ENCODE measurements at places on chromosomes 11 and 22.

GRCh38 chr11:121535129-121535796 lies 82.5 kb upstream of the SORL1-AS1 start:
- DNase-seq, result no peak

GRCh38 chr22:27226666-27227065 lies 569.3 kb downstream of the MIAT start:
- DNase-seq, result no peak

- DNase-seq, result no peak
Observed at GRCh38 chr22:39655831-39656230, 85.3 kb downstream of the CACNA1I start.

- DNase-seq, result no peak
Observed at GRCh38 chr22:45617948-45618347, 53.7 kb upstream of the ATXN10 start.

GRCh38 chr11:93604008-93604660 lies 57.3 kb upstream of the CEP295 start:
- DNase-seq, result no peak

DNA sequence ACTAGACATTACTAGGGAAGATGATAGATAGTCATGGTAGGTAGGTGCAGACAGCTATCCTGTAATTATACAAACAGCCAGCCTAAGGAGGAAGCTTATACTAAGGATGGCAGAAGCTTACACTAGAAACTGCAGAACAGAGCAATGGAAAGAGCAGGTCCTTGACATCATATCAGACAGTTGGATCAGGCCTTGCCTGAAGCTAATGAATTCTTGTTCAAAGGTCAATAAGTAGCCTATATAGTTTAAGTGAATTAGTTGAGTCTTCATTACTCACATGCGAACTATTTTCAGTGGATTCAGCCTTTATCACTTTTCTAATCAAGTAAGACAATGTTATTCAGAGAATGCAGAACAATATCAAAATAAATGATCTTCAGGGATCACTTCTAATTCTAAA lies 22.3 kb upstream of the GRK3 start:
- no peak for DNase-seq

DNA sequence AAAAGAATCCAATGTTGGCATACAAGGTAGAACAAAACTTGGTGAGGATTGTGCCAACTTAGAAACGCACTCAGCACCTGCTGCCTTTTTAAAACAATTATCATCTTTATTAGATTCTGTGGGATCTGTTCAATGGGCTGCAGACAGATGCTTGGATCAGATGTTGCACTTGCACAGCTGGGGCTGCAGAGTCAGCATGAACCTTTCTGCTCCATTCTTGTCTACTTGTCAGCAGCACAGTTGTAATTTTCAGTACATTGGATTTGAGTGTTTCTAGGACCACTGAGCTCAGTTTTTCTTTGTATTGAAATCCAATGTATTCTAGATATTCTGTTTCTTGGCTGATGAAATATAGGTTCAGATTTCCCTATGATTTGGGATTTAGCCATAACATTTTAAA lies 164.5 kb downstream of the LUZP2 start:
- no peak for DNase-seq

DNA sequence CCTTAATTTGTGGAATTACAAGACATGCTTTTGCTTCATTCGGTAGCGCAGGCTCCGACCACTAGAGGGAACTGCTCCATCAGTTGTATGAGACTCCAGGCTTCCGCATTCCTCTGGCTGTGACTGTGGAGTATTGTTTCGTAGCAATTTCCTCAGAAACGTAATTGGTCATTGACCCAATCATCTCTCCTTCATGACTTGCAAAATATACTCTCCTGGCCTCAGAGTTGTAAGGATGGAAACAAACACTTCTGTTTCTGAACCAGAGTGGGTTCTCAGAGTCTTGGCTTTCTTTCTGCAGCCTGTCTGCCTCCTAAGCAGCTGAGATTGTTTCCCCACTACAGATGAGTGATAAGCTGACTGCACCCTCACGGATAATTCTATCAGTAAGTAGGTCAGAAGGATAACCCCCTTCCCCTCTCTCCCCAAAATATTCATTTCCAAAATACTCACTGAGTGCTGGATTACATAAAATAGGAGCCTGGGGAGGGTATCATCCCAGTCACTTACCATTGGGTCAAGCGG lies 146.8 kb upstream of the ZC3H12C start:
- DNase-seq, result peak; percentile 59

GRCh38 chr11:113896156-113896879 lies 8.3 kb upstream of the HTR3B start:
- no peak for DNase-seq

GRCh38 chr11:69232821-69233743 lies 60.9 kb upstream of the MYEOV start:
- no peak for DNase-seq

GRCh38 chr11:85076535-85077330 lies 550.4 kb downstream of the DLG2 start:
- no peak for DNase-seq

DNA sequence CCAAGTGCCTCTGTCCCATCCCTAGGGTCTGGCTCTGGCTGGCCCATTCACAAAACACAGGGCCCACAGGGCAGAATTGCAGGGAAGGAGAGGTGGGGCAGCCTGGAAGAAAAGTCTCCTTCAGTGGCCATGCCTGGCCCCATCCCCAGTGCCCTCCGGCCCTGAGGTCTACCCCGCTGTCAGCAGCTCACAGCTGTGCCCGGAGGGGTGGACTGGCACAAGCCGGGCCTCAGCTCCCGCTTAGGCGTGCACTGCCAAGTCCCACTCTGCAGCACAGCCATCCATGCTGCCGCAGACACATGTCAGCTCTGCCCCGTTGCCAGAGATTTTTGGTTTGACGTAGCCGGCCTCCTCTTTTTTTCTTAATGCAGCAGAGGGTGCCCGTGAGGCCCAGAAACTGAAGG lies 3.9 kb upstream of the SCN2B start:
- DNase-seq, result no peak

DNA sequence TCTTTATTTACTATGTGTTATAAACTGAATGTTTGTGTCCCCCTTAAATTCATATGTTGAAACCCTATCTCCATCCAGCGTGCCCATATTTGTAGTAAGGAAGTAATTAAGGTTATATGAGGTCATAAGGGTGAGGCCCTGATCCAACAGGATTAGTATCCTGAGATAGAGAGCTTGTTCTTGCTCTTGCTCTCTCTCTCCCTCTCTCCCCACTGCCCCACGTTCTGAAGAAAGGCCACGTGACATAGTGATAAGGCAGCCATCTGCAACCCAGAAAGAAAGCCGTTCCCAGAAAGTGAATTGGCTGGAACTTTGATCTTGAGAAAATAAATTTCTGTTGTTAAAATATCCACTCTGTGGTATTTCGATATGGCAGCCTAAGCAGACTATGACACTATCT lies 212.5 kb downstream of the SWAP70 start:
- no peak for DNase-seq

GRCh38 chr11:134818516-134818915 lies 406.5 kb upstream of the B3GAT1 start:
- no peak for DNase-seq

GRCh38 chr22:50672471-50673230 lies at the start of gene SHANK3:
Gene SHANK3 (plus strand): TSS chr22:50672823.
- no peak for DNase-seq

DNA sequence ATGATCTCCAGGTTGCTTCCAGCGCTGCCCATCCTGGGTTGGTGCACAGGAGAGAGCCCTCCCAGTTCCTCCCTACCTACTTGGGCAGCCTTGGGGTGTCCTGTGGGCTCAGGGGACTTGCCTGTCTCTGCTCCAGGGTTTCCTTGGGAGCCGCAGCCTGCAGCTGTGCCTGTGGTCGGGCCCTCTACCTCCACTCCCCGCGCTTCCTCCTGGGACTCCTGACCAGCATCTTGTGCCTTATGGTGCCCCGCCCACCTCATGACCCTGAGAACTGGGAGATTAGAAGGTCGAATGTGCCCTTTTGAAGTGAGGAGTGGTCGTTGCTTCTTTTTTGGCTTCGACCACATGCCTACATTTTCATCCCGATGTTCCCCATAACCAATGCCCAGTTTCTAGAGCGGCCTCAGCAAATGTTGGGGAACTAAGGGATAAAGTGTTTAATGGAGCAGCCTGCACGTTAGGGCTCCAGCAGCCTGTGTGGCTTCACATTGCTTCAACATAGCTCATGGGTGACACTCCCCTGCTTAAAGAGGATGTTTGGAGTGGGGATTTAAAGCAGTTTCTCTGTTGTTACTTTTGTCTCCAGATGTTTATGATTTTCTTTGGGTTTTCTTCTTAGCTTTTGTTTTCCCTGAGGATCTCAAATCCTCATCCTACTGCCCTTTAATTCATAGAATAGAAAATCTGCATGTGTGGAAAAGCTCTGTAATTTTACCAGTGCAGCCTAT lies 248.8 kb downstream of the TBC1D22A start:
- no peak for DNase-seq

- DNase-seq, result no peak
Observed at GRCh38 chr11:8016440-8016839, 29.3 kb downstream of the EIF3F start.

DNA sequence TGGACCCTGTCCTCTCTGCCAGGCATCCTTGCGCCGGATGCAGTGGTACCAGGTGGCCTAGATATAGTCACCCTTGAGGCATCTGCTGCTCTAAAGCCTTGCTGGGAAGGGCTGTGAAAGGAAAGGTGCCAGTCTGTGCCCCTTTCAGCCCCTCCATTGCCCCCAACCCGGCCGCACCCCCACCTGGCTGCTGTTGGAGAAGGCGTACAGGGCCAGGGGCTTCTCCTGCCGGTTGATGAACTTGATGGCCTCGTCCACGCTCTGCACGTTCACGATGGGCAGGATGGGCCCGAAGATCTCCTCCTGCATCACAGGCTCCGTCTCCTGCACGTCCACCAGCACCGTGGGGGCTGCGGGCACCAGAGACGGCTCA lies 10.2 kb downstream of the ALDH3B2 start:
- DNase-seq, result no peak

GRCh38 chr22:24290459-24290858 lies 19.8 kb downstream of the SPECC1L start:
- DNase-seq, result no peak

- no peak for DNase-seq
Observed at GRCh38 chr11:5307256-5308019, 5.7 kb upstream of the OR51B4 start.

- no peak for DNase-seq
Observed at GRCh38 chr11:8477151-8477550, 116.9 kb downstream of the STK33 start.

GRCh38 chr11:116885951-116886655 lies 48.7 kb upstream of the APOA1 start:
- no peak for DNase-seq

- DNase-seq, result no peak
Observed at GRCh38 chr22:38041760-38042487, 15.3 kb upstream of the PICK1 start.

DNA sequence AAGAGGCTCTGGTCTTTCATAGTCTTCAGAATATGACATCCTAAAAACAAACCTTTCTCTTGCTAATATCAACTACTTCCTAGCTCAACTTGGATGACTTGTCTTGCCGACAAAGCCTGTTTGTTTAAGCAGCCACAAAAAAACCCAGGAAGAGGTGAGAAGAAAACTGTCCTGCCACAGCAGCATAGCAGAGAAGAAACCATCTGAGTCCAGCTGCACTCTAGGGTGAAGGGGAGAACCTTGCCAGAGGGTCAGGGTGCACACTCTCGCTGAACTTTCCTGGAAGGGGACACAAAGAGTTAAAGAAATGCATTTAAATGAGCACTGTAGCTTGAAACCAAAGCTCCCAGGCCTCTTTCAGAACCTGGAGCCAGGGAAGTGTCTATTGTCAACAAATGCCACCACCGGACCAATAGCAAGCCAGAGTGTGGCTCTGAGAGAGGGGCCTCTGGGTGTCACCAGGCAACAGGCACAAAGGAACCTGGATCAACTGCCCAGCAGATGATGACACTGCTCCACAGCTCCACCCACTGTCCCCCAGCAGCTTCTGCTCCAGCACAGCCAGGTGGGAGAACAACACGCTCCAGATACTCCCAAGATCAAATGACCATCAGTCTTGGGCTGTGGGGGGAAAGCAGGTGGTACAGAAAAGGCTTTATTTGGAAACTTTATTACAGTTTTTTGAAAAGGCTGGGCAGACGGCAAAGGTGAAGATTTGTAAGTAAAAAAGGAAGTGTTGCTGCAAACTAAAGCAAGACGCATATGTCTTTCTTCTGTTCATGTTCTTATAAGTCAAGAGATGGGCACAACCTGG lies 105.7 kb downstream of the RASSF10 start:
- DNase-seq, result no peak

GRCh38 chr11:69154211-69154913 lies 1.4 kb upstream of the SMIM38 start:
- no peak for DNase-seq

GRCh38 chr22:36641902-36642640 lies 61.5 kb downstream of the CACNG2 start:
- no peak for DNase-seq

GRCh38 chr22:29172216-29172615 lies 33.5 kb upstream of the EMID1 start:
- no peak for DNase-seq

DNA sequence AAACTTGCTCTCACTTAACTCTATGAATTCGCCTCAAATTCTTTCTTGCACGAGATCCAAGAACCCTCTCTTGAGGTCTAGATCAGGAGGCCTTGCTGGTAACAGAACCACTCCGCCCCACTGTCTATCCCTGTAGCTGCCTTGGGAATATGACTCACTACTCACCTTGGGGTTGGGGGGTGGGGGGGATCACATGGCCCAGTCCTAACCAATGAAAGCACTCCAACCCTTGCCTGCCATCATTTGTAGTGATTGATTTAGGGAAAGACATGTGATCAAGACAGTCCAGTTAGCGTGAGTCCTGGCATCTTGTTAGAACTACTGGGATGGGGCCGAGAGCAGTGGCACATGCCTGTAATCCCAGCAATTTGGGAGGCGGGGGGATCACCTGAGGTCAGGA lies 4.8 kb upstream of the MRTFA start:
- no peak for DNase-seq

DNA sequence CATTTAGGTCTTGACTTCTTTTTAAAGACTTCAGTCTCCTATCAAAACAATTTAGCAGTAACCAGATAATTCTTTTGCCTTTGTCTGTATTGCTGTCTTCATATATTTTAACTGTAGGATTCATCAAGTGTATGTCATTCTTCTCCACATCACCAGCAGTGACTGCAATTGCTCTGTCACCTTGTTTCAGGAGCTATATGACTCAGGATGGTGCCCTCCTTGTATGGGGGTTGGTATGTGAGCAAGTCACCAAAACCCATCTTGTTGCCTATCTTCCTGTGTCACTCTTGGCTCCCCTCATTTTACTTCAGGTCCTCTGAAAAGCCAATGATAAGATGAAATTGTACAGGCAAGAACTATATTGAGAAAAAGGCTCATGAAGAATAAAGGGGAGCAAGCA lies 256.9 kb upstream of the LUZP2 start:
- no peak for DNase-seq

DNA sequence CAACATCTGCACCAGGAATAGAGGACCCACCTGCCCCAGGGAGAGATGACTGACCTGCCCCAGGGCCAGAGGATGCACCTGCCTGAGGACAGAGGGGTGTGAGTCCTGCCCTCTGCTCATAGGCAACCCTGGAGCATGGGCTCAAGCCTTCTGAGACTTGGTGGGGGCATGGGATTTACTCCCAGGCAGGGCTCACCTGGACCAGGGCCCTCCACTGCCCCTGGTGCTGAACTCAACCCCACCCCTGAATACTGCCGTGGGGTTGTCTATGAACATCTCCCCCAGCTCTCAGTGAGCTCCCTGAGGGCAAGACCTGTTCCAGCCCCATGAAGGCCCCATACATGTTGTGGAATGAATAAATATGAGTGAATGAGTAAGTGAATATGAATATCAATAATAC lies 33.8 kb upstream of the MUC5AC start:
- DNase-seq, result no peak
